ENCODE measurements at places on chromosomes 2 and 18. TPM values are rescaled to one million over a fixed set of nuclear protein-coding genes. Genes with fewer than 3 reads are reported as not detected.

MSH6 gene
- 9.2 TPM for polyA plus RNA-seq

AKAIN1 gene
- polyA plus RNA-seq: not detected

FOXI3 gene
- not detected for polyA plus RNA-seq

SERPINB3 gene
- 0.09 TPM for polyA plus RNA-seq

PLCD4 gene
- polyA plus RNA-seq: 0.26 TPM

CGREF1 gene
- 0.17 TPM for polyA plus RNA-seq

SMAD7 gene
- polyA plus RNA-seq: 2.5 TPM

OSBPL6 gene
- polyA plus RNA-seq: 0.13 TPM

DNAJC5G gene
- not detected for polyA plus RNA-seq

KIAA2012 gene
- polyA plus RNA-seq: not detected

FNDC4 gene
- 4.2 TPM for polyA plus RNA-seq

CPO gene
- polyA plus RNA-seq: 0.15 TPM

MPPE1 gene
- polyA plus RNA-seq: 46.6 TPM

TUBB8B gene
- polyA plus RNA-seq: not detected

TMEM169 gene
- 0.19 TPM for polyA plus RNA-seq

LRATD1 gene
- polyA plus RNA-seq: 0.65 TPM

CIDEA gene
- not detected for polyA plus RNA-seq

Data from spleen (tissue), 13 donors.